ENCODE measurements at places on chromosomes 7 and 10.

DNA sequence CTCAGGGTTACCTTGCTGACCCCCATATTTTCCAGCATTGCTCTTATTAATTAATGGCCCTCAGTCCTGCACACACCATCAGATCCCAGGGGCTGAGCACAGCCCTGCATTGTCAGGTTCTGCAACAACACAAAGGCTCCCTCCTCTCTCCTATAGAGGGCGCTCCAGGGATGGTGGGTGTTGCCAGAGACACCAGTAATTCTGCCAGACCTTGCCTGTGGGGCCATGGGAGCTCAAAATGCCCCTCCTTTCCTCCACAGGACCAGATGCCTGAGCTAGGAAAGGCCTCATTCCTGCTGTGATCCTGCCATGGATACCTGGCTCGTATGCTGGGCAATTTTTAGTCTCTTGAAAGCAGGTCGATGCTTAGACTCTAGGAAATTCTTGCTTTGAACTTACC is 42.8 kb upstream of the PRSS58 start:
- DNase-seq: peak; percentile 46

GRCh38 chr7:55473932-55474331 is 98.4 kb downstream of the VOPP1 start:
- no peak for DNase-seq

DNA sequence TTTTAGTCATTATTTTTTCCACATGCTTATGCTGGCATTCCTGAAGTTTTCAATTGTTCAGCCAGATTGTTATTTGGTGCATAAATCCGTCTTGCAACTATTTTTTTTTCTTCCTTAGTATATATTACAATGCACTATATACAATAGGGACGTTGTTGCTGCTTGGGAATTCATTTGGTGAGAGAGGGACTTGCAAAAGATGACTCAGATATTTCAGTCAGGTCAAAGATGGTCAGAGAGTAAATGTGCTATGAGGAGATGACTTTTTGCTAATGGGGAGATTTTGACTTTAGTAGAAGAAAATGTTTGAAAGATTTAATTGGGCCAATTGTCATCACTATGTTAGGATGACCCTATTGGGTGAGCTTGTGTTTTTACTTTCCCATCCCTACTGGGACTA is 348.4 kb upstream of the MTPN start:
- no peak for DNase-seq

- DNase-seq: peak; percentile 52
Measured at GRCh38 chr10:73744664-73744975, 448 bp downstream of the SEC24C start.

- DNase-seq: no peak
Measured at GRCh38 chr10:37947526-37947925, 28.9 kb downstream of the ZNF25 start.

DNA sequence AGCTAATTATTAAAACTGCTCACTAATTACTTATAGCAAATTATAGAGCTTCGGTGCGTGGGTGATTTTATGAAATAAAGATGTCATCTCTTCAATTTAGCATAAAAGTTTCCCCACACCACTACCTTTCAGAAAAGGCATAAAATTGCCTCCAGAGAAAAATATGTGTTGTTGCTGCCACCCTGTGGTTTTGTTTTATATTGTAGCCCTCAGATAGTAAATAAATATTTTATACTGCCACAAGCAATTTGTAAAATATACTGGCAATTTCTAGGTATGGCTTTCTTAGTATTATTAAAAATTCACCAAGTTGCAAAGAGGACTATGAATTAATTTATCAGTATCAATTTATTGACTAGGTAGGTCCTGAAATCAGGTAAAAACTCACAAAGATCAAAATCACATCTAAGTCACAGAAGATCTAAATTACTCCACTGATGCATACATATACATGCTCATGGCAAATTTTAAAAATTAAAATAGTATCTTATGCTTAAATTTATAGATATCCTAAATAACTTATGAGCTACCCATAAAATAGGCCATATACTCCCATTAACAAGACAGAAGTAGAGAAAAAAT is 26.5 kb downstream of the ASNS start:
- no peak for DNase-seq

GRCh38 chr10:122290833-122291532 is 19.9 kb downstream of the BTBD16 start:
- DNase-seq: no peak

- DNase-seq: peak; percentile 47
Measured at GRCh38 chr10:102152545-102152890, 329 bp downstream of the NOLC1 start.

DNA sequence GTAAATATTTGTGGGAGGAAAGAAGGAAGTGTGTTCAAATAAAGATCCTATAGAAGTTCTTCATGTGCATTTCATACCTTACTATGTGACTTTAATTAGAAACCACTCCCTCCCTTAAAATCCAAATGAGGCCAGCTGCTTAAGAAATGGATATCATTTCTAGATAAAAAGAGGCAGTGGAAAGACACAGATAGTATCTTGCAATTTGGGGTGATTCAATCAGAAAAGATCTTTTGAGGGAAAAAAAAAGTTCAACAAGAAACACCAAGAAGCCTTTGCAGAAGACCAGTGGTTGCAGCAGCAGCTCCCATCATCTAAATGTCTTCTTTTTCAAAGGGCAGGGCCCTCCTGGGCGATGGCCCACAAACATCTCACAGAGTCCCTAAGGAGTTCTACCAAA is 200.1 kb downstream of the LRRN3 start:
- no peak for DNase-seq

GRCh38 chr7:1250901-1251300 is 18.2 kb downstream of the UNCX start:
- DNase-seq: no peak

DNA sequence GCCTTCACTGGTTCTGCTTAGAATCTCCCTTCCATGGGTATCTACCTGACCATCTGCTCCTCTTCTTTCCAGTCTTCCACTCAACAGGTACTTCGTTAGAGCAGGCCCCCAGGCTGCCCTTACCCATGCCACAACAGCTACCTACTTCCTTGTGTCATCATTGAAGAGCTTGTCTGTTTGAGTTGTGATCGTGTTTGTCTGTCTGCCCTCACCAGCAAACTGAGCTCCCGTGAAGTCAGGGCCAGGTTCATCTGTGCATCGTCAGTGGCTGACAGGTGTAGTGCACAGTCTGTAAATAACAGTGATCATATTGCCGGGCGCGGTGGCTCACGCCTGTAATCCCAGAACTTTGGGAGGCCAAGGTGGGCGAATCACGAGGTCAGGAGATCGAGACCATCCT is 5.0 kb downstream of the NIPSNAP2 start:
- DNase-seq: no peak

DNA sequence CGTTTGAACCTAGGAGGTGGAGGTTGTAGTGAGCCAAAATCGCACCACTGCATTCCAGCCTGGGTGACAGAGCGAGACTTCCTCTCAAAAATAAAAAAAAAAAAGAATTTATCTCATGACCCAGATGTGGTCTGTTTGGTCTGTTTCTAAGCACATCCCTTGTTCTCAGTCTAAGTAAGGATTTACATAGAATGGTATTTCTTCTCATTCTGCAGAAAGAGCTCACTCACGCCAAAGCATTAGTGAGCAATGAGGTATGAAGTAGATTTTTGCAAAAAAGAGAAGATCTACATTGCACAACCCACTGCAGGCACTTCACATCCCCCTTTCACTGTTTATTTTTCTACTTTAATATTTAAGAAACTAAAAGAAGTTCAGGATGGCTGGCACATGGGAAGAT is 76.5 kb upstream of the FGL2 start:
- no peak for DNase-seq

DNA sequence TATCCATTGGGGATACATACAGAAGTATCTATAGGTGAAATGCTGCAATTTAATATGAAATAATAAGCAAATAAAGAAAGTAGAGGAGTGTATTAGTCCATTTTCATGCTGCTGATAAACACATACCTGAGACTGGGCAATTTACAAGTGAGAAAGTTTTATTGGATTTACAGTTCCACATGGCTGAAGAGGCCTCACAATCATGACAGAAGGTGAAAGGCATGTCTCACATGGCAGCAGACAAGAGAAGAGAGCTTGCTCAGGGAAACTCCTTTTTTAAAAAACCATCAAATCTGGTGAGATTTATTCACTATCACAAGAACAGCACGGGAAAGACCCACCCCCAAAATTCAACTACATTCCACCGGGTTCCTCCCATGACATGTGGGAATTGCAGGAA is 82.8 kb upstream of the TRIM24 start:
- DNase-seq: no peak

- no peak for DNase-seq
Measured at GRCh38 chr10:48804740-48805182, 120.1 kb downstream of the WDFY4 start.

GRCh38 chr7:16113058-16113457 is 308.3 kb downstream of the CRPPA start:
- DNase-seq: no peak

- DNase-seq: peak; percentile 22
Measured at GRCh38 chr7:69598081-69598486, at the start of gene AUTS2. Gene AUTS2 (plus strand): TSS chr7:69598475. CDS start chr7:69599654, 1,179 bp downstream.

Data from stimulated activated CD4-positive, alpha-beta T cell treated with anti-CD3 and anti-CD28 coated beads, Interleukin-4, amount 100 ng/mL, for 48 hours (primary cell).